Stimulated activated CD8-positive, alpha-beta memory T cell treated with anti-CD3 and anti-CD28 coated beads, Interleukin-7, amount 100 ng/mL, for 1 hour (primary cell): ENCODE measurements at places on chromosomes 5 and 9.

GRCh38 chr5:80591352-80591751 lies 21.3 kb upstream of the ANKRD34B start:
- DNase-seq = no peak

DNA sequence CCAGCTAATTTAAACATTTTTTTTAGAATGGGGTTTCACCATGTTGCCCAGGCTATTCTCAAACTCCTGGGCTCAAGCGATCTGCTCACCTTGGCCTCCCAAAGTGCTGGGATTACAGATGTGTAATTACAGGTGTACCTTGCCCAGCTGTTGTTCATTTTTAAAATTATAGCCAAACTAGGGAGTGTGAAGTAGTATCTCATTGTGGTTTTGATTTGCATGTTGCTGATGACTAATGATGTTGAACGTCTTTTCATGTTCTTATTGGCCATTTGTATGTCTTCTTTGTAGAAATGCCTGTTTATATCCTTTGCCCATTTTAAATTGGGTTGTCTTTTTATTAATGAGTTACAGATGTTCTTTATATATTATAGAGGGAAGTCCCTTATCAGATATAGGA lies 31.5 kb downstream of the EHMT1 start:
- DNase-seq = no peak

DNA sequence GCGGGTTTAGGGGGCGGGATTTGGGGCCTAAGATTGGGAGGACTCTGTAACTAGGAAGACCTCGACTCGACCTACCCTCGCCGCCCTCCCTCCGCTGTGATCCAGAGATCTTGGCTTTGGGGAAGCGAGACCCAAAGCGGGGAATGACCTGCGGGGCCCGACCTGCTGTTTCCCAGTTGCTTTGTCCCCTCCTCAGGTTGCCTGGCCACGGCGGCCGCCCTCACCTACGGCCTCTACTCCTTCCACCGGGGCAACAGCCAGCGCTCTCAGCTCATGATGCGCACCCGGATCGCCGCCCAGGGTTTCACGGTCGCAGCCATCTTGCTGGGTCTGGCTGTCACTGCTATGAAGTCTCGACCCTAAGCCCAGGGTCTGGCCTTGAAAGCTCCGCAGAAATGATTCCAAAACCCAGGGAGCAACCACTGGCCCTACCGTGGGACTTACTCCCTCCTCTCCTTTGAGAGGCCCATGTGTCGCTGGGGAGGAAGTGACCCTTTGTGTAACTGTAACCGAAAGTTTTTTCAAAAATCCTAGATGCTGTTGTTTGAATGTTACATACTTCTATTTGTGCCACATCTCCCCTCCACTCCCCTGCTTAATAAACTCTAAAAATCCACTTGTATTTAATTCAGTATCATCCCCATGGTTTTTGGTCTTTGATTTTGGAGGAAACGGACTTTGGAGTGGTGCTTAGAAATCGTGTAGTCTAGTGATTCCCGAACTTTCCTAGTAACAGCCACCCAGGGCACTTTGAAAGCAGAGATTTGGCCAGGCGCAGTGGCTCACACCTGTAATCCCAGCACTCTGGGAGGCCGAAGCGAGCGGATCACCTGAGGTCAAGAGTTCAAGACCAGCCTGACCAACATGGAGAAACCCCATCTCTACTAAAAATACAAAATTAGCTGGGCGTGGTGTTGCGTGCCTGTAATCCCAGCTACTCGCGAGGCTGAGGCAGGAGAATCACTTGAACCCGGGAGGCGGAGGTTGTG lies 878 bp downstream of the HIGD2A start:
- no peak for DNase-seq

GRCh38 chr5:143618141-143618540 lies 193.8 kb upstream of the HMHB1 start:
- no peak for DNase-seq

DNA sequence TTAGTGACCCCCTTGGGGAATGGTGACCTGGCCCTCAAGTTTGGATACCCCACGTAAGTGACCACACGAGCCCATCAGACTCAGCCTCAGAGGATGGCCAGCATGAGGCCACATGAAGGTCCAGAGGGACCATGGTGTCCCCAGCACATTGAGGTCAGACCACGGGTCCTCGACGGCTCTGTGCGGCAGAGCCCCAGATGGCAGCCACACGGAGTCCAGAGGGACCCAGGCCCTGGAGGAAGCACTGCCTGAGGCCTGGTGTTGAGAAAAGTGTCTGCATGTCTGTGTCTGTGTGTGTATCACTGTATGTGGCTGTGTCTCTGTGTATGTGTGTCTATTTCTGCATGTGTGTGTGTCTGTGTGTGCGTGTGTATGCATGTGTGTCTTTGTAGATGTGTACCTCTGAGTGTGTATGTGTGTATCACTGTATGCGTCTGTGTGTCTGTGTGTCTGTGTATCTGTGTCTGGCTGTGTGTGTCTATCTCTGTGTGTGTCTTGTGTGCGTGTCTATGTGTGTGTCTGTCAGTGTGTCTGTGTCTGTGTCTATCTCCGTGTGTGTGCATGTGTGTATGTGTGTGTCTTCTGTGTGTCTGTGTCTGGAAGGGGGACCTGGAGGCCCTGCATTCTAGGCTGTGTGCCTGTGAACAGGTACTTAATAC lies 992 bp downstream of the LCNL1 start:
- no peak for DNase-seq

DNA sequence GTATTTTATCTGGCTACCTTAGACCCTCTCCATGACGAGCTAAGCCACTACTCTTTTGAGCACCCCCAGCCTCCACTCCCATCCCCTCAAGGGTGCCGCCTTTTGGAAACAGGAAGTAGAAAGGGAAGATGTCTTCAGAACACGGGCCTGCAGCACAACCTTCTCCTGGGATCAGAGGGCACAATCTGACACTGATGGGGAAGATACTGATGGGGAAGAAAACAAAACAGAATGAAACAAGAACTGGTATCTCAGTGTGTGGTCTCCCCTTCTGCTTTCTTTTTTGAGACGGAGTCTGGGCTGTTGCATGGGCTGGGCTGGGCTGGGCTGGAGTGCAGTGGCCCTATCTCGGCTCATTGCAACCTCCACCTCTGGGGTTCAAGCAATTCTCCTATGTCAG lies 539.7 kb upstream of the DAP start:
- DNase-seq = no peak

GRCh38 chr9:117359910-117360309 lies 54.9 kb downstream of the ASTN2 start:
- no peak for DNase-seq

DNA sequence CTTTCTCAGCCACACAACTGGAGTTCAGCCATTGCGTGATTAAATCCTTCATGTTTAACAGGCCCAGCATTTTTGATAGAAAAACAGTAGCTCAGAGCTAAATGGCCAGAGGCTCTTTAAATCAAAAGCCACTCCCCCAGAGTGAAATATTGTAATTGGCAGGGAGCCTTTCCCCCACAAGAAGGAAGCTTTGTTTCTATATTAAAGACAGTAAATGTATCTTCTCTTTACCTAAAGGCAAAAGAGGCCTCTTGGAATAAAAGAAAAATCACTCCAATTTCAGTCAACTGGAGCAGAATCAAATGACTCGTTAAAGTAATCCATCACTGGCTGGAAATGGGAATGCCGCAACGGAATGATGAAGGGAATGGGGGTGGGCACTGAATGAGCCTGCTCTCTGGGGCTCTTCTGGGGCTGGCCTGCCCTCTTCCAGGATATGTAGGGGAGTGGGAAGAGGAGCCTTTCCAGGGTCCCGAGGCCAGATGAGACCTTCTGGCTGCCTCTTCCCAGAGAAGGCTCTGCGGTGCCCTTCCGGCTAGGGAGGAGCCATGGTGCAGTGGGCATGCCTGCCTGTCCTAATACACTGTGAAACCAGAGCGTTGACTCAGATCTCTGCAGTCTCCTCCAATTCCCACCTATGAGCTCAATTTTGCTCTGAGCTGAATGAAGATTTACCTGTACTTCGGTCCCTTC lies 45.2 kb downstream of the ANKDD1B start:
- no peak for DNase-seq

DNA sequence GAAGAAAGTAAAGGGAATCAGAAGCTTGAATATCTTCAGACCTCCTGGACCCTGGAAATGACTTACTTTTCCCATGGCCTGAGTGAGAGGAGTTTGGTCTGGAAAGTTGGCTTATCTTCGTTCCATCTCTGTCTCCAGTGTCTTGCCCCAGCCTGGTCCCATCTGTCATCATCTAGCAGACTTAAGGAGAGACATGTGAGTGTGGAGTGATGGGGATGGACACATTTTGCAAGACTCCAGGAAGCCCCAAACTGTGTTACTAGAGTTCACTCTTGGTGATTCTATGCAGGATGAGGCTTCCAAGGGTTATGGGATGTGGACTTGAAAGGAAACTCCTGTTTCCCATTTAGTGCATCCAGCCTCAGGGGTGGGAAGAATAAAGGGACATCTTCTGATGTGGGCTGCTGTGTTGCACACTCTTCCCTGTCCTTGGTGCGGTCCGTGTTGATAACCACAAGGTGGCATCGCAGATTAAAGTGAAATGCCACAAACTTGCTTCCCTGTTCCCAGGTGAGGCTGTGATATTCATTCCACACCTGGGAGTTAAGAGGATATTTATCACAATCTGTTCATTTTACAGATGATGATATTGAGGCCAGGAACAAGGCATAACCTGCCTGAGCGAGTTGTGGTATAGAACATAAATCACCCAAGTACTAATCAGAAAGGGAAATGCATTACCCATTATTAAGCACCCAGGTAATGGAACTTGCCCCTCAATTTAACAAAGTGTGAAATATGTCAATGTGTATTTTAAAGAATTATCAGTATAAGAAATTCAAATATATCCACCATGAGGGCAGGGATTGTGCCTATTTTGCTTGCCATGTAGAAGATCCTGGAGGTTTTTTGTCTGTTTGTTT lies 269.9 kb upstream of the PAPPA start:
- no peak for DNase-seq

DNA sequence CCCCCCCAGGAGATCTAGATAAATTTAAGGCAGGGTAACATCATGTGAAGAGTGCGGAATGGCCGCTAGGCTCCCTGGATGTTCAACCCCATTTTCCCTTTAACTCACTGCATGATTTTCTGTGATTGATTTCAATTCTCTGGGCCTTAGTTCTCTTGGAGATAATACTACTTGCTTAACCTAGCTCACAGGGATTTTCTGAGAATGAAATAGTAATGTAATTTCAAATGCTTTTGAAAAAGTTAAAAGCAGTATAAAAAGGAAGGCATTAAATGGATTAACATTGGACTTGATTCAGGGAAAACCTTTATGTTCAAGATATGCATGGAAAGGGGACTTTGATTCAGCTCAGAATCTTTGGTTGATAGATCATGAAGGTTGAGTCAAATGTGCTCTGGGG lies 90.9 kb downstream of the KIF4B start:
- DNase-seq = no peak

DNA sequence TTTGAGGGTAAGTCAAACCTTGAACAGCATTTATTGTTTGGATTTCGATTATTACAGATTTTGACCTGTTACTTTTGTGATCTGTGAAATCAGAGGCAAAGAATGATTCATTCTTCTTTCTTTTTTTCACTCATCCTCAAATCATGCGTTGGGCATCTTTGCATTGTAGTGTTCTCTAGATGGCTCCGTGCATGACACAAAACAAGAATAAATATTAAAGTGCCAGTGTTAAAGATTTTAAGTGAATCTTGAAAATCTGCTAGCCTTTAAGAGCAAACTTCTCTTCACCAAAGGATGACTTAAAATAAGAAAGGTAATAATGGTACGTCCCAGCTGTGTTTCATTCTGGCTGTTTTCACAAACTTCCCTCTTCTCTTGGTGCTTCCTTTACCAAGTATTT lies 361.9 kb upstream of the SMARCA2 start:
- no peak for DNase-seq

GRCh38 chr9:135480071-135480939 lies 723 bp downstream of the PPP1R26 start:
- no peak for DNase-seq

DNA sequence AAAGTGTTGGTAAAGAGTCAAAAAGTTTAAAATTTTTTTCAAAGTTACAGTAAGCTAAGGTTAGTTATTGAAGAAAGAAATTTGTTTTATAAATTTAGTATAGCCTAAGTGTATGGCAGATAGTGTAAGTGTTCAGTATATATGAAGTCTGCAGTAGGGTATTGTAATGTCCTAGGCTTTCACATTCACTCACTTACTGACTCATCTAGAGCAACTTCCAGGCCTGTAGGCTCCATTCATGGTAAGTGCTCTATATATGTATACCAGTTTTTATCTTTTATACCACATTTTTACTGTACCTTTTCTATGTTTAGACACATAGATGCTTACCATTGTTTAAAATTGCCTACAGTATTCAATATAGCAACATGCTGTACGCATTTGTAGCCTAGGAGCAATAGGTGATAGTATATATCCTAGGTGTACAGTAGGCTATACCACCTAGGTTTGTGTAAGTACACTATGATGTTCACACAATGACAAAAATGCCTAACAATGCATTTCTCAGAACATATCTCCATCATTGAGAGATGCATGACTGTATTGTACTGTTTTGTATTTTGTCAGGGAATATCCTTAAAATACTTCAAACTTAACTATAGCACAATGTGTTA lies 38.5 kb downstream of the CYSTM1 start:
- DNase-seq = no peak

DNA sequence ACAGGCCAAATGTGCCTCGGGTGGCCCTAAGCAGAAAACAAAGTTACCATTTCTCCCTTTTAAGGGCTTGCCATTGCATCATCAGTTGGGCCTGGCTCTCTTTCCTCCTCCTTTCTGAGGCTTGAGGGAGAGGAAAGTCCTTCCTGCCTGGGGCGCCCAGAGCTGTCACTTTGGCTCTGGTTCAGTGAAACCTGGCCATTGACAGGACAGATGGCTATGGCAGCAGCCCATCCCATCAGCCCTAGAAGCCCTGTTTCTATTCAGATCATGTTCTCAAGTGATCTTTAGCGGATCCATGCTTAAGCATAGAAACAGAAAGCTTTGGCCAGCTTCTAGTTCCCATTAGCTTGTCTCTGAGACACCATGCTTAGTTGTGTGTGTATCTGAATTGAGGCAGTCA lies 293.4 kb downstream of the YTHDC2 start:
- no peak for DNase-seq

GRCh38 chr5:73728493-73729273 lies 102.7 kb downstream of the ARHGEF28 start:
- no peak for DNase-seq

- DNase-seq = no peak
Observed at GRCh38 chr9:135885100-135885853, 22.1 kb downstream of the CAMSAP1 start.

GRCh38 chr5:80884086-80884813 lies 75.9 kb upstream of the RASGRF2 start:
- no peak for DNase-seq

DNA sequence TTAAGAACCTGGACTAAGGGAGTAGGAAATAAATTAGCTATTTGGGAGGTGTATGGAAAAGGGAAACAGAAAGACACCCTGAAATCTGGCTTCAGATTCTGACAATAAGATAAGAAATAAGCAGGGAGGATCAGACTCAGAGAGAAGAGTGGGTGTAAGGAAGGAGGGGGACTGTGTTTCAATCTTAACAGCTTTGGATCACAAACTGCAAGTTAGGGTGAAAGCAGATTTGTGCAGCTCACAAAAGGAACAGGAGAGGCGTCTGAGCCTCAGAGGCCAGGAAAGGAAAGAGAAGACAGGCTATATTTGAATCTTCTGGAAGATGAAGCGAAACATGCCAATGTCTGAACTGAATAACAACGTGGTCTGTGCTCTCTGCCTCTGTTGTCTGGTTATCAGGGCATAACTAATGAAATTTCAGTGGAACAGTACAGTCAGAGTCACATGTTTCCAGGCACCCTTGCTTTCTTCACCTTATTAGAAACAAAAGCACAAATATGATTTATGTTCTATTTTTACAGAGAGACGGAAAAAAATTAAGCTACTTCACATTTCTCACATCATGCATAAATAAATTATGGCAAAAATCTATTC lies 26.6 kb downstream of the SGTB start:
- no peak for DNase-seq
